ENCODE measurements at places on chromosomes 1 and 21.

- DNase-seq, result peak; percentile 30
Measured at GRCh38 chr21:33802481-33802880, 113.1 kb downstream of the ATP5PO start.

DNA sequence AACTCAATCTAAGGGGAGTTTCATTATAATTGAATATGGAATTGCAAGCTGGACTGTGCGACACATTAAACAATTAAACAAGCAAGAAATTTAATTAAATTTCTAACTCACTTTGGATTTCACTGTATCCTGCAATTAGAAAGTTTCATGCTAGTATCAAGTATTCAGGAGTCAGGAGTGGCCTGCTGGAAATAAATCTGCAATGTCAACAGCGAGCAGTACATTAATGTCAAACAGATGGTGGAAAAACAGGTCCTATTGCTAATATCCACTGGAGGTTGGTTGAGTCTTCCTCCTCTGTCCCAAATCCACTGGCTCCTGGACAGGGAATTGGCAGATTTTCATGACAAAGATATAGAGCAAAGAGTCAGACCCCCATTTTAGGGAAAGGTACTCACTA, 237.1 kb downstream of the VAV3 start:
- DNase-seq, result no peak

DNA sequence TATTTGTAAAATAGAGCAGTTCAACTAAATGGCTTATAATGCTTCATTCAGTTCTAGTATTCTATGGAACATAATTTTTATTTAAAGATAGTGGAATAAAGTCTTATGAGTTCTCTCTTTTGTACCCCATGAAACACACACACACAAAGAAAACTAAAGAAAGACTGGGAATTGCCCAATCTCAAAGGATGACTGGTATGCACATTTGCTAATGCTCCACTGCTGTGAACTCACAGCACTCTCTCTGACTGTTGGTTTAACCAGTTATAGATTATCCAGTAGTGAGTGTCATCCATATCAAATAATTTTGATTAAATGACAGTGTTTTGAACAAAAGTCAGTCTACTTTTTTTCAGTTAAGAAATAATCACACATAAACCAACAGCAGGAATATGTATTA, 1082.4 kb upstream of the B3GALT2 start:
- DNase-seq, result no peak

DNA sequence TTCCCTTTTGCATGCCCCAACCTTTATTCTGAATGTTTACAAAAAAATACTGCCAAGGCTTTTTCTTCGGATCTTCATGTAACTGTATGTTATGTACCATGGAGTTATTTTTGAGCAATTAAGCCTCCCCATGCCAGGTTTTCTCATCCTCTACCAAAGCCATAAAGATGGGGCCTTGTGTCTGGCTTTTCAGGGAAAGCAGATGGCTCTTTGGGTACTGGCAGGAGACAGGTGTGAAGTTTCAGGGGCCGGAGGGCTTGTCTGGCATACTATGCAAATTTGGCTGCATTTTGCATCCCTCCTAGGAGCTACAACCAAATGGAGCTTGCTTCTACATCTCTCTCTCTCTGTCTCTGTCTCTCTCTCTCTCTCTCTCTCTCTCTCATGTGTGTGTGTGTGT, 28.1 kb upstream of the PLXNA2 start:
- DNase-seq, result no peak

DNA sequence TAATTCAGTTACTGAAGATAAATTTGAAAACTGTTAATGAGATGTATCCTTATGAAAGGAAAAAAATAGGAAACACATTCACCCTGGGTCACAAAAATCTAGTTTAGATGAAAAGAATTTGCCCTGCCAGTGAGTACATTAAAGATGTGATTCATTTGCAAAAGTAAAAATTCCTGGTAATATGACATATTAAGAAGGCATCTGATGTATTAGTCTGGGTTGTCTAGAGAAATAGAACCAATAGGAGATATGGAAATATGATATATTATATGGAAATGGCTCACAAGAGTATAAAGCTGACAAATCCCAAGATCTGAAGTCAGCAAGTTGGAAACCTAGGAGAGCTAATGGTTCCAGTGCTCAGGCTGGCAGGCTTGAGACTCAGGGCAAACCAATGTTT, 153.8 kb downstream of the MRPL39 start:
- DNase-seq, result peak; percentile 14

DNA sequence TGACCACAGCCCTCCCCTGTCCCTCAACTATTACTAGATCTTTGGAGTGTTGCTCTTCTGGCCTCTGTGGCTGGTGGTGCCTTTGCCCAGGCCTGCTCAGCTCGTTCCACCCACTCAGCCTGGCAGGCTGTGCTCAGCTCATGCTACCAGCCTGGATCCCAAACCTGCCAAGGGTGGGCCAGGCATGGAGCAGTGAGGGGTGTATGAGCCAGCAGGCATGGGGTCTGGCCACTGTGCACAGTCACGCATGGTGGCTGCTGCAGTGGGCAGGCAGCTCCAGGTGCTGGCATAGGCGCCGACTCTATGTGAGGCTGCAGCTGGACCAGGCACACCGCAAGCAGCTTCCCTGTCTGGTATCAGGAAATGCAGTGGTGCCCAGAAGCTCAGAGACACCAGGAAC, 449.9 kb downstream of the MATN1 start:
- no peak for DNase-seq

GRCh38 chr1:171990371-171990770, 149.1 kb downstream of the DNM3 start:
- DNase-seq, result no peak

- peak; percentile 91 for DNase-seq
Measured at GRCh38 chr21:31335957-31336738, 7.9 kb downstream of the TIAM1 start.

DNA sequence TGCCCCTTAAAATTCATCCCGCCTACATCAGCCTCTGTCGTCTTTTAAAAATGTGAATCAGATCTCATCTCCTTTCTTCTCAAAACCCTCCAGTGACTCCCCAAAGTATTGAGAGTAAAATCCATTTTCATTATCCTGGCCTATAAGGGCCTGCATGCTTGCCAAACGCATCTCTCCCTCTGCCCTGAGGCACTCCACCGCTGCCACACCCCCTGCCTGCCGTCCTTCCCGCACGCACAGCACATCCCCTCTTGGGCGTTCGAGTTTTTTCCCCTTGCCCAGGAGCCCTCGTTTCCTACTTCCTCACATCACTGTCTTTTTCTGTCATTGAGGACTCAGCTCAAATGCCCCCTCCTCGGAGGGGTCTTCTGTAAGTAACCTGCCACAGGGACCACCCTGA, 53.3 kb upstream of the MTR start:
- DNase-seq, result no peak

- DNase-seq, result no peak
Measured at GRCh38 chr1:48831120-48831978, 54.7 kb upstream of the BEND5 start.

DNA sequence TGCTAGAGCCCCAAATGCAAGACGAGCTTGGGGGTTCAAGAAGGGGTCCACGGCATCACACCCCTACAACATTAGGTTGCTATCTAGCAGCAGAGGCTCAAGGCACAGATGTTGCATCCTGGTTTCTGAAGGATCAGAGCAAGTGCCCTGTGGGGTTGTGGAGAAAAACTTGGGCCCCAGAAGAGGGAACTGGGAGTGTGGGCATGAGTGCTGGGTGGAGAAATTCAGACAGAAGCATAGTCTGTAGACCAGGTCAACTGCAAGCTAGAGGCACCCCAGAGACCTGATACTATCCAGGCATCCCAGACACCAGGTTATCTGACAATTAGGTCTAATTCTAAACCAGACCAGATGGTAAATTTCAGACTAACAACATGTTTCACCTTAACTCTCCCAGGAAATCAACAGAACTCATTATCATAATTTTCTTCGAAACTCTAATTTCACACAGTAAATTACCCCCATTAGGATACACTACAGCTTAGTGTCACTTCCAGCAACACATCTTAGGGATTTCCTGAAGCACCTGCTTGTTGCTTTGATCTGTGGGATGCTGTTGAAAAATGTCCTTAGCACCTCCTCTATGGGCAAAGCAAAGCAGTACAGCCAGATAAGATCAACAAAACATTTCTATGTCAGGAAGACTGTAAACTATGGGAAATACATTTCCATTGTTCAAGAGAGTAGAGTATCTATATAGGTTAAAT, 179.3 kb downstream of the VAV3 start:
- DNase-seq, result no peak

DNA sequence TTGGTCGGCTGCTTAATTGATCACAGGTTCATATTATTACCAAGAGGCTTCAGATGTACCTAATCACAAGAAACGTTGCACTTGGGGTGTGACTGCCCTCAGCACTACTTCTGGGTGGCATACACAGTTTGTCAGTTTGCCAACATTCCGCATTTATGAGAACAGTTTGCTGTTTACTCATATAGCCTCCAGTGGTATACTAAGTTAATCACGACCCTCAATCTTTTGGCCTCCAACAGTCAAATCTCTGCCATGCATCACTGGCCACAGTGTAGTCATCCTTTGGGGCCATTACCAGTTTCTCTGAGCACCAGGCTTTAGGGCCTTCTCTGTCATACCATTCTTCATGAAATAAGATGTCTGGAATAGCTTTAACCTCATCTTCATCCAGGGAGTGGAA, 62.8 kb upstream of the BCL9 start:
- no peak for DNase-seq

DNA sequence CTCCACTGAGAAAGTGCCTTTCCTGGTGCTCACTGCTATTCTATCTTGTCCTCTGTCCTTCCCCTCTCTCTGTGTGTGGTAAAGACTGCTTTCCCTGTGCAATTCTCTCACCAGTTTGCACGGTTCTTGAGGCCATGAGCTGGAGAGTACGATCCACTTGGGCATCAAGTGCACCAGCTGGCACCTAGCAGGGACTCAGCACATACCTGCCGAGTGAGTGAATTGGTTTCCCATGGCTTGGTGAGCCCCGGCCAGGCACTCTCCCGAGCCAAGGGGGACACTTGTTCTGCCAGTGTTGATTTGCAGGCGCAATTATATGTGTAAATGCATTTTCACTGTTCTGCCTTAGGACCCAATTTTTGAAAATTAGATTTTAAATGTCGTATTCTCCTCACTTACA, 313.5 kb downstream of the DISC1 start:
- DNase-seq, result no peak

- DNase-seq, result no peak
Measured at GRCh38 chr1:154466206-154466605, 35.8 kb upstream of the TDRD10 start.

All from fibroblast of the aortic adventitia (primary cell).